NCI-H2081 (cell line): ENCODE measurements at places on chromosomes 6 and 20.

- no peak for DNase-seq
These were observed 49.1 kb upstream of the PTPRT start for GRCh38 chr20:43238833-43239232.

GRCh38 chr6:53744321-53744720 lies 50.5 kb upstream of the LRRC1 start:
- DNase-seq = no peak

DNA sequence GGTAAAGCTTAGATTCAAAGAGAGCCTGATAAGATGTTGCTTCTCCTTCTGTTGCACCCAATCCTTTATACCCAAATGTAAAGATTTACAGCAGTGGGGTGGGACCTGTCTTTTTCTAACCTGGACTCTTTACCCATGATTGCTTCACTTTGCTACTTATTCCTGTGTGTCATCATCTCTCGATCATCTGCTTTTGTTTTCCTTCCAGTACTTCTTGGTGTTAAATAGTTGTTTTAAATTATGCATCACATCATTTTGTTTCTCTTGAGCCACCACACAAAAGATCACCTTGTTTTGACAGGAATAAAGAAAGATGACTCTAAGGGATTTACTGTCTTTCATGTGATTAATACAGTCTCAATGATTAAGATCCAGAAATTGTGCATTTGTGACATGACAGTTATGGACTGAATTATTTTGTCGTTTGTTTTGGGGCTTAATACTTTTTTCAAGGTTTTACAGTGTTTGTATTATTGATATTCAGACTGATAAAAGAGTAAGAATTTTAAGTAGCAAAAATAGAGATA lies 123.1 kb downstream of the CDKAL1 start:
- no peak for DNase-seq

DNA sequence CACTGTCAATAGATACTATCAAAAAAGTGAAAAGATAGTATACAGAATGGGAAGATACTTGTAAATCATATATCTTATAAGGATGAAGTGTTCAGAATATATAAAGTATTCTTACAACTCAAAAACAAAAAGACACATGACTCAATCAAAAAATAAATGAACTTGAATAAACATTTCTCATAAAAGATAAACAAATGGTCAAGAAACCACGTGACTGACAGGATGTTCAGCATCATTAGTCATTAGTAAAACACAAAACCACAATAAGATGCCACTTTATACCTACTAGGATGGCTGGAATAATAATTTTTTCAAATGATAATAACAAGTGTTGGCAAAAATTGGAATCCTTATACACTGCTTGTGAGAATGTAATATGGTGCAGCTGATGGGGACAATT lies 729.1 kb upstream of the HS3ST5 start:
- DNase-seq = no peak

DNA sequence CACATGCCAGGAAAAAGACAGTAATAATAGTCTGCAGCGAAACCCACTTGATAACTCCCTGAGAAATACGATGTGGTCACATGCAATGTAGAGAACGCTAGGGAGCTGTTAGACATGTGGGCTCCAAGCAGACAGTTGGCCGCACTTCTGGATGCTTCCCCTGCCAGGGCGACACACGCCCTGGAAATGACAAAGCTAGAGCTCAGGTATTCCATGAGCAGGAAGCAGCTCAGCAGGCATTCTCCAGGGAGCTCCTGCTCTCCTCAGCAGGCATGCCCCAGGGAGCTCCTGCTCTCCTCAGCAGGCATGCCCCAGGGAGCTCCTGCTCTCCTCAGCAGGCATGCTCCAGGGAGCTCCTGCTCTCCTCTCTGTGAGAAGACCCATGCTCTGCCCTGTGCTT lies 52.4 kb upstream of the NXT1 start:
- DNase-seq = peak; percentile 10

DNA sequence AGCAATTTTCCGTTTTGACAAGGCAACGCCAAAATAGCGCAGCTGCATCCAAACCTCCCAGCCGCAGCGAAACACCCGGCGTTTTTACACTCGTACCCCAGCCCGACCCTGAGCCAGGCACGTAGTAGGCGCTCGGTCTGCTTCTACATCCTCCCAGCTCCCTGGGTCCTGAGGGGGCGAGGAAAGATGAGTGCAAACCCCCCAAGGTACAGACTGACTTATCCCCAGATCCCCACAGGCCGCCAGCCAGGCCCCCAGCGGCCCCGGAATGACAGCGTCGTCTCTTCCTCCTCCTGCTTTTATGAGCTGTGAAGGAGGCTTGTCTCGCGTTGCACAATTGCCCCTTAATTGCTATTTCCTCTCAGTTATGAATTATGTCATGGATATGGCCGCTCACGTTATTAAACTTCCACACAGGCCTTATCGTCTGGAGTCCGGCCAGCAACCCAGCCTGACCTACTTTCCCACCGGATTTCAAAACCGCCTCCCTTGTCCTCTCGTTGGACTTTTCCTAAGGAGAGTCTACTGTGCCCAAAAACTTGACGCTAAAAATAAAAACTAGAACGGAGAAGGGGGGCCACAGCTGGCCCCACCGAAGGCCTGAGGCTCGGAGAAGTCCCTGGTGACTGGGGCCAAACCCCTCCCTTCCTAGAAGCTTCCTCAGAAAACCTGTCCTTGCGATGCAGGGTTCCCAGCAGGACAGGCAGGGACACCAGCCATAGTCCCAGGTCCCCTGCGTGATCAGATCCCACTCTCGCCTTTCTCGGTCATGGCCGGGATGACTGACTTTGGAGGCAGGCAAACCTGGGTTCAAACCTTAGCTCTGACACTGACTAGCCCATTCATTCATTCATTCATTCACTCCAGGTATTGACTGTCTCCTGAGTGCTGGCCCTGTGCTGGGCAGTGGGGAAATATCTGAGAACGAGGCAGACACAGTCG lies 130.9 kb upstream of the PTPN1 start:
- no peak for DNase-seq

GRCh38 chr6:166435574-166435973 lies 52.8 kb upstream of the MPC1 start:
- no peak for DNase-seq

GRCh38 chr6:31657406-31658157 lies 1.9 kb downstream of the APOM start:
- no peak for DNase-seq

DNA sequence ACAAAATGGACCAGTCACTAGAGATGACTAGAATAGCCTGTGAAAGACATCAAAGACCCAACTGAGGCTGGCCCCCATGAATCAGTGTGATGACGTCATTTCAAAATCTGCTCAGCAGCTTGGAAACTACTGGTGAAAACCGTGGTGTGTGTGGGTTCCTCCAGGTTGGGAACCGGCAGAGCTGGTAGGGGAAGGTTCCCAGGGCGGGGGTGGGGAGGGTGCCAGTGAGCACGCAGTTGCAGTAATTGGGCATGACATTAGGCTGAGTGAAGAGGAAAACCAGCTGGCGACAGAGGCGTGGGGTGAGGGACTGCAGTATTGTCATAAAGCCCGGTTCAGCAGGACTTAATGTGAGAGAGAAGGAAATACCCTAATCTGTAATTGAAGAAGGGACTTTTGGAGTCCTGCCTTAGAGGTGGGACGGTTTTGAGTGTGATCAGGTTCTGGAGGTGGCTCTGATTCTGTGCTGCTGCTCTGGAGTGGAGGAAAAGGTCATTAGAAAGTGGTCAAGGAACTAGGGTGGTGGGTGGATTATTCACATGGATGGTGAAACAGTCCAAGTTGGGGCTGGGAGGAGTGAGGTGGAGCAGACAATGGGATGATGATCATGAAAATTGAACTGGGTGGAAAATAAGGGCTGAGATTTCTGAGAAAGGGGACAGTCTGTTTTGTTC lies 52.0 kb upstream of the MTHFD1L start:
- no peak for DNase-seq

- DNase-seq = no peak
These were observed 158.1 kb downstream of the CDH26 start for GRCh38 chr20:60116128-60116909.

DNA sequence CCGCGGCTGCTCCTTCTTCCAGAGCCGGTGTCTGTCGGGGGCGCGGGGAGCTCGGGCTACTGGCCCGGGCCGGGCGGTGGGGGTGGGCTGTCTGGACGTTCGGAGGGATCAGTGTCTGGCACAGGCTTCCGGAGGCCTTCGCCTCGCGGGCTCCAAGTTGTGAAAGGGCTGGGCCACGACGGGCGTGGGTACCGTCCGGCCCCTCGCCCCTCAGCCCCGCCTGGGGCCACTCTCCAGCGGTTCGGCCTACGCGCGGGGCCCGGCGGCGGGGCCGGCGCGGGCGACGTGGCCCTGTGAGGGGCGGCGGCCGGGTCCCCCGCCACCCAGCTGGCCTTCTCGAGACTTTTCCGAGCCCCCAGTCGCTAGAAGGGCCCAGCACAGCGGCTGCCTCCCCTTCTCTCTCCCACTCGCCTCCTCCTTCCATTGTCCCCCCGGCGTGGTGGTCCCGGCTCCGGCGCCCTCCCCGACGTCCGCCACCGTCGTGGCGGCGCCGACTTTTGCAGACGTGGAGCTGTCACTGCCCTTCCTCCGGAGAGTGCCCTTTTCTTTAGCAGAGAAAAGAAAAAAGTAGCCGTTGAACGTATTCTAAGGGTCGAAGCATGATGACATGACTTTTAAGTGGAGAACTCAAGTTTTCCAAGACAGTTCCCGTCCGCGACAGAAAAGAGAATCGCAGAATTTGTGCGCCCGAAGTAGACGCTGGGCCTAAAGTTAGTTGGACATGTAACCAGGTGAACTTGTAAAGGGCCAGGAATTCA lies 571 bp downstream of the ITCH start:
- DNase-seq = no peak

DNA sequence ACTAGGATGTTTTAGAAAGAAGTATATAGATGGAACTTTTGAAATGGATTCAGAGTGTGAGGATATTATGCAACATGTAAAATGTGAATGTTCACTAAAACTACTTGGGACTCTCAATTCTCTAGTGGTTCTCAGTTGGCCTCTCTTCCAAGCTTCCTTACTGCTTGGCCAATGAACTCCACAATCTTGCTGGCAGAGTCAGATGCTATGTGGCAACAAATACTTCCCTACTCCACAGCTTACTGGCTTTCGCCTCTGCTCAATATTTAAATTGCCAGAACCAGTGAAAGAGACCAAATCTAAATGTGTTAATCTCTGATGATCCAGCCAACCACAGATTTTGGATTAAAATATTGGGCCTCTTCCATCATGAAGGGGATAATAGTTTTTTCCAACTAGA lies 138.4 kb downstream of the HTR1B start:
- no peak for DNase-seq

DNA sequence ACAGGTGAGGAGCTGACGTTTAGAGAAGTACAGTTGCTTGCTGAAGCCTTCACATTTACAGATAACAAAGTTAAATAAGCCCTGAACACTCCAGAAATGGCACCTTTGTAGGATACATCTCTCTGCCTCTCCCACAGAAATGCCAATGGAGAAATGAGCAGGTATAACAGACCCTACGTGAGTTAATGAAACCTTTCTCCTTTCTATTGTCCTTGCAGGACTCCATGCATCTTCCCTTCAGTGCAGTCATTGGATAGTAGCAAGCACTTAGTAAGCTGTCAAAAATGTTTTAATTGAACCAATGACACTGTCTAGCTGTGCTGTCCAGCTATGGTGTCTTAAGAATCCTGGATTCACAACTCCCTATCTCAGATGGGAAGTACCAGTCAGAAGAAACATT lies 8.1 kb upstream of the RRBP1 start:
- DNase-seq = no peak

DNA sequence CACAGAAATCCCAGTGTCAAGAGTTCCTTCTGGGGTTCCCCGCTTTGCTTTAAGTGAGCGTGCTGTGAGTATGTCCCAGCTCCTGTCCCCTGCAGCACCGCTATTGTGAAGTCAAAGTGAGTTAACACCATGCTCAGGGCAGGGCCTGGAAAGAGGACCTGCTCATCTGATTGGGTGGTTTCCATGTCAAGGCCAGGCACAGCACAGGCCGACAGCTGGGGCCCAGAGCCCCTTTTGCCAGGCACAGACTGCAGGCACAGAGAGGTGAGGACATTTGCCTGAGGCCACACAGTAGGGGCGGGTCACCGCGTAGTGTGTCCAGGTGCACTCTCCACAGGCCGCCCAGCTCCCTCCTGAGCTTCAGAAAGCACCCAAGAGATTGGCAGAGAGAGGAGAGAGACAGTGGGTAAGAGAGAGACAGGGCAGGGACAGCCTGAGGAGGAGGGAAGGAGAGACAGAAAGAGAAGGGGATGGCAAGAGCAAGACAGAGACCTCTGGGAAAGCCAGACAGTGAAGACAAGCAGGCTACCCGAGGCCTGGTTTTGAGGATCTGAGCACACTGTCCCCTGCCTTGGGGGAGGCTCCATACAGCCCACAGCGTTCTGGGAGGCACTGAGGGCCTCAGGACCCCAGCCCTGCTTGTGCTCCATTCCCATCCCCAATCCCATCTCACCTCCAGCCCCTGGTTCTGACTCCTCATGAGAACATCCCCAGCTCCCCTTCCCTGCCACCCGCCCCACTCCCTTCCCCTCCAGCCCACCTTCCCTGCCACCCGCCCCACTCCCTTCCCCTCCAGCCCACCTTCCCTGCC lies 6.5 kb upstream of the BPIFB1 start:
- DNase-seq = no peak

- no peak for DNase-seq
These were observed 130.0 kb downstream of the BTBD9 start for GRCh38 chr6:38509713-38510112.

DNA sequence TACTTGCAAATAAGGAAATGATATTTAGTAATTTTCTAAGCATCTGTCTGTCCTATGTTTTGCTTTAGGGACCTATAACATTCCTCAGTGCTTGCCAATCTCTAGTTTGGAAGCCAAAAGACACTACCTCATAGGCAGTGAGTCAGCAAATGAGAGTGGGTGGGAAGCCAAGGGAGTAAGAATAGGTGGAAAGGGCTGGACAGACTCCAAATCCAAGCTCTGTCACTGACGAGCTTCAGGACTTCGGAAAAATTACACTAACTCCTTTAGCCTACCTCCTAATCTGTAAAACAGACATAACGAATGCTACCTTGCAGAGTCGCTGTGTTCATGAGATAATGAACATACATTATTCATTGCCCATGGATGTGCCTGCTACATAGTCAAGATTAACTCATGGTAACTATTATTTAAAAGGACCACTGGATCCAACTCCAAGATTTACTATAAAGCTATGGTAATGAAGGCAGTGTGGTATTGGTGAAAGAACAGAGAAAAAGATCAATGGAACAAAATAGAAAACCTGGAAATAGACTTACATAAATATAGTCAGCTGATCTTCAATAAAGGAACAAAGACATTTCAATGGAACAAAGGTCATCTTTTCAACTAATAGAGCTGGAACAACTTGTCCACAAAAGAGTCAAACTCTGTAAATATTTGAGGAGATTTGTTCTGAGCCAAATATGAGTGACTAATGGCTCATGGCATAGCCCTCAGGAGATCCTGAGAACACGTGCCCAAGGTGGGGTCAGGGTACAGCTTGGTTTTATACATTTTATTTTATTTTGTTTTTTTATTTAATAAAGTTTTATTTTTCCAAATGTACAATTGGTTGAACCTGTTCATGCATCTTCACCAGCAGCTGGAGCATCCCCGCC lies 64.1 kb downstream of the FAM50B start:
- DNase-seq = peak; percentile 37

DNA sequence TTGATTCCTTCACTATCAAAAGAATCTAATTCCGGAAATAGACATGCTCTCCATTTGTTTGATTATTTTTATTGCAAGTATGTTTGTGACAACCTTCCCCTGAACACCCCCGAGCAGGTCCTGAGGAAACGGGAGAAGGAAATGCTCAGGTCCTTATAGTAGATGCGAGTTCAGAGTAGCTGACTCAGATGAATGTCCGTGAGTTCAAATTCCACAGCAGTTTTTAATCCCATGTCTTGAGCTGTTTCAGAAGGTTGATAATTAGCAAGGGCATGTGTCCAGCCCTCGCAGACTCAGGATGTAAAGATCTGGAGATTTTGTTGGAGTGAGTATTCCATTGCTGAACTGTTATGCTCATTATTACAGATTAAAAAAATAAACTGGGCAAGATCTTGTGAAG lies 169.3 kb downstream of the BCAS1 start:
- DNase-seq = no peak
